Activated CD4-positive, alpha-beta T cell treated with anti-CD3 and anti-CD28 coated beads, Interleukin-2, amount 50 U/mL, for 24 hours (primary cell): ENCODE measurements at places on chromosomes 2 and 18.

GRCh38 chr2:8391126-8391525 is 290.7 kb upstream of the ID2 start:
- DNase-seq = no peak

GRCh38 chr18:47964053-47964452 is 33.6 kb upstream of the SMAD2 start:
- DNase-seq = no peak

GRCh38 chr2:164881524-164881923 is 39.9 kb upstream of the COBLL1 start:
- no peak for DNase-seq

DNA sequence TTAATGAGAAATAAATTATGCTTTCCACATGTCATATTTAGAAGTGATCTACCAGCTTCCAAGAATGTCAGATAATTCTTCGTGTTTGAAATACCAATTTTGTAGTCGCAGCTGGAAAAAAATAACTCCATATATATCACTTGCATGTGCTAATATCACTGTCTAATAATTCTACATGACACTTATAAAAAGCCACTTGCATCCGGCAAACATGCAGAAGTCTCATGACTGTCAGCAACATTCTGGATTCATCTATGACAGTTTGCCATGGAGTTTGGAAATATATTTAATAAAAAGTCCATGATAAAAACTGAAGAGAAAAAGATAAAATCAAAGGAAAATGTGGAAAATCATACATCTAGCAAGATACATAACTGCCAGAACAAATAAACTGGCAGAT is 1784.4 kb downstream of the SUCLG1 start:
- DNase-seq = no peak

GRCh38 chr2:234003972-234004617 is 46.4 kb upstream of the SPP2 start:
- no peak for DNase-seq

DNA sequence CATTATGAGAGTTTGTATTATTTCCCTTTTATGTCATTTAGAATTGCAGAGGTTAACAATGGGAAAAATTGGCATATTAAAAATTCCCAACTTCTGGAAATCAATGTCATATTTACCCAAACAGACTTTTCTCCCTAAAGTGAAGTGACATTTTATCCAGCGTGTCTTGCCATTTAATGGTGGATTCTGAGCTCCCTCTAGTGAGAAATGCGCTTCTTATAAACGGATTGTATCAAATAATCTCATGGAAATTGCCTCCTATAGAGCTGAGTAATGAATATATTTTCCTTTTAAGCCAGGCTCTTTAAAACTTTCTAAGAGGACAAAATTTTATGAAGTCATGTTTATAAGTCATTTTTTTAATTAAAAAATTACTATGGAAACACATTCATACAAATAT is 5.7 kb upstream of the GCFC2 start:
- no peak for DNase-seq

- no peak for DNase-seq
Measured at GRCh38 chr2:30981096-30981495, 157.1 kb downstream of the GALNT14 start.

DNA sequence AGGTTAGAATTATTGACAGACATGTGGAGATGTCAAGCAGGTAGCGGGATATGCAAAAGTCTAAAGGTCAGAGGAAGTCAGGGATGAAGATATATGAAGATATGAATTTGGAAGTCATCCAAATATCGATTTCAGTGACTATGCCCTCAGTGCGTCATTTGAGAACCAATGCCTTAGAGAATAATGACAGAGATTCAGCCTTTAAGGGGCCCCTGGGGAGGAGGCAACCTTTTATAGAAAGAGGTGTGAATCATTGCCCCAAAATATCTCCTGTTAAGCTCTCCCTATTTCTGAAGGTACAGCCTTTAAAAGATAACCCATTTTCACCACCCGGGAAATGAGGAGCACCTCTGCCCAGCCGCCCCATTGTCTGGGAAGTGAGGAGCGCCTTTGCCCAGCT is 223.4 kb downstream of the NCKAP5 start:
- no peak for DNase-seq

- DNase-seq = no peak
Measured at GRCh38 chr2:184047536-184047935, 550.8 kb upstream of the ZNF804A start.

DNA sequence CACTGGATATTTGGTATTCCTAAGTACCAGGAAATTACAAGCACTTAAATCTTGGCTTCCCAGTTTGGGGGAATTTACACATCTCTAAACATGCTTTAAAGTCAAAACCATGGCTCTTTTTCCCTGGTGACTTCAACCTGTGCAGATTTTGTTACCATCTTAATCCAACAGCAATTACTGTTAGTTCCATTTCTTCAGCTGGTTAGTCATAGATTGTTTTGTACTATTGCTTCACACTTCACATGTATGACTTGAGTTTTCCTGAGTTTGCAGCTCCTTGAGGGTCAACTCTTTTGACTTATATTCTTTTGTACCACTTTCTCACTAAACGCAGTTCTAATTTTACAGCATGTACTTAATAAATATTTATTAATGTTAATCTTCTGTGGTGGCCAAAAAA is 203.4 kb upstream of the RND3 start:
- no peak for DNase-seq

DNA sequence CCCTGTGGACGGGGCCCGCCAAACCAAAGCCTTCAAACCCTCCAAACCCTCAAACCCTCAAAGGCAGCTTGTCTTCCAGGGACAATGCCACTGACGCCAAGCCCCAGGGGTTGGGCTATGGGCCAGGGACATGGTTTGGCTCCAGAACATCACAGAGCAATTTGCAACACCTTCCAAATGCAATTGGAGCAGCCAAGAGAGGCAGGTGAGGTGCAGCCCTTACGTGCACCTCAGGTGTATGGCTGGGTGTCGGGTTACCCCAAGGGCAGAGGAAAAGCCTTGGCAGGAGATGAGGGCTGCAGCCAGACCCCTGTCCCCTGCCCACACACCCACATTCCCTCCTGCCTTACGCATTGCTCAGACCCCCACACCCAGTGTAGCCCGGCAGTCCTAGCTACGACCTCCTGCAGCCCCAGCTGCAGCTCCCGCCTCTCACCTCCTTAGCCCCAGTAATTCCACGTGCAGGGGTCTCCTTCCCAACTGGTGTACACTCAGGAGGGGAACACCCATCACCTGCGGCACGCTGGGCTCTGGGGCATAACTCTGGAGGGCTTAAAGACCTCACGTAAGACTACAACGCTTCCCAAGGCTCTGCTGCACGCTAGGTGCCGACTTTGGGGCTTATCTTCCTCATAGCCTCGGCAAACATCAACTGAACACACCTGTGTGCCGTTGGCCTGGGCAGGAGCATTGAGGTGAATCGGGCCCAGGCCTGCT is 88.7 kb downstream of the TFCP2L1 start:
- DNase-seq = no peak

- no peak for DNase-seq
Measured at GRCh38 chr18:76588601-76589226, 93.7 kb upstream of the ZNF516 start.

DNA sequence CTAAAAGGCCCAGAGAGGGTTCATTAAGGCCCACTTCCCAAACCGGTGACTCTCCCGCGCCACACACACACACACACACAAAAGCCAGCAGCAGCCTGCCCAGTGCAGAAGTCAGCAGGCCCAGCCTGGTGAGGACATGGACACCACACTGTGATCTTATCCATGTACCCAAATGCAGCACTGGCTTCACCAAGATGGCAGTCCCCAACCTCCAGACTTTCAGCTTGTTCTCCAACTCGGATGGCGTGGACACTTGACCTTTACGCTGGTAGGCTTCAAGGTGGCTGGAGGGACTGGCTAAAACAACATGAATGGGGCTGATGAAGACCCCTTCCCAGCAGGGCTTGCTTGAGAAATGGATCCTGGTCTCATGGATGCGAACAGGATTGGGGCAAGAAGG is 50.4 kb downstream of the TNS1 start:
- no peak for DNase-seq

DNA sequence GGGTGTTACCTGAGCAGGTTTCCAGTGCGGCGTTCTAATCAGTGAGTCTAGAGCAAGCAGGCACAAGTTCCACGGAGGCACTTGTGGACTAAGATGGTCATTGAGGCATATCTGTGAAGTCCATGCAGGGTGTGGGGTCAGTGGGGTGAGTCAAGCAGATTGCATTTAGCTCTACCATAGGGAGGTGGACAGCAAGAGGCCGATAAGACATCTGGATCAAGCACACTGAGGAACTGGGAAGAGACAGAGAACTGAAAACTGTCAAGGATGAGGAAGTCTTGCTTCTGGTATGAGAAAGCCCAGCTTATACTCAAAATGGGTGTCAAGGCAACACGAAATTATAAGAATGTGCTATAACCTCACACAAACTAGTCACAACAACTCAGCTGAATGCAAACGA is 61.2 kb upstream of the SLC39A10 start:
- DNase-seq = no peak

DNA sequence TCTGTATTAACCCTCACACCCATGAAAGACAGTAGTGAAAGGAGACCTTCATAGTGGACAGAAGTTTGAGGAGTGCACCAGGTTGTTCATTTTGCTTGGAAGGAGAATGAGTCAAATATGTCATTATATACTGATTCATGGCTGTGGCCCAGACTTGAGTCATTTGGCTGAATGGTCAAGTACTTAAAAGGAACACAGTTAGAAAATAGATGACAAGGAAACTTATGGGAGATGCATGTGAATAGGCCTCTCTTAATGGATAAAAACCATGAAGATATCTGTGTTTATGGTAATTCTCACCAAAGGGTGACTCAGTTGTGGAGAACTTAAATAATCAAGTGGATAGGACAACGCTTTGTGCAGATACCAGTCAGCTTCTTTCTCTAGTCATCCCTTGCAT is 524.7 kb upstream of the CNTNAP5 start:
- no peak for DNase-seq

- no peak for DNase-seq
Measured at GRCh38 chr2:73176205-73176880, 26.0 kb upstream of the NOTO start.

DNA sequence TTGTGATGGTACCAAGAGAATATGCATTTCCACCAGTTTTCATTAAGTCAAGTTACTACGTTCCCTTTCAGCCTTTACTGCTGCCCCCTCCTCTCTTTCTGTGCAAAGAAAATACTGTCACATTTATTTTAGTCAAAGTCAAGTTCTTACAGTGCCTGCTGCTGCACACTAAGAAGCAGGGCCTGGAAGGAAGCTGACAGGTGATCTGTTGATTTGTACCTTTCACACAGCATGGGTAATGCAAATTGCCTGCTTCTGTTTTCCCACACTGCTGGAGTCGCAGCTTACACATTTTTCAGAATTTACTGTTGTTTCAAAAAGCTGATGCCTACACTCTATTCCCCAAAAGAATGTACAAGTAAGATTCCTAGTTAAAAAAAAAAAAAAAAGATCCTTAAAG is 48.7 kb upstream of the CD226 start:
- no peak for DNase-seq

DNA sequence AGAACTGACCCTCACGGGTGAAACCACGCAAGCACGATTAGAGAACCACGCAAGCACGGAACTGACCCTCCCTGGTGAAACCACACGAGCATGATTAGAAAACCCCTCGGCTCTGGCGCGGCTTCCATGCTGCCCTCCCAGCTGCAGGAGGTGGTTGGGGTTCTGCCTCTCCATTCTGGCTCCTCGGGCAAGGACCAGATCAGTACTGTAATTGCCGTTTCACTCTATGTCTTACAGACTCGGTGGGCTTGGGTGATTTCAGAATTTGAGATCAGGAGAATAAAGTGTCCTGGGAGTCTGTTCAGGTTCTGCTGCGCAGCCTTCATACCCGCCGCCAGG is 58.3 kb upstream of the KCNG2 start:
- no peak for DNase-seq

- DNase-seq = no peak
Measured at GRCh38 chr2:198127627-198128026, 323.2 kb downstream of the PLCL1 start.

DNA sequence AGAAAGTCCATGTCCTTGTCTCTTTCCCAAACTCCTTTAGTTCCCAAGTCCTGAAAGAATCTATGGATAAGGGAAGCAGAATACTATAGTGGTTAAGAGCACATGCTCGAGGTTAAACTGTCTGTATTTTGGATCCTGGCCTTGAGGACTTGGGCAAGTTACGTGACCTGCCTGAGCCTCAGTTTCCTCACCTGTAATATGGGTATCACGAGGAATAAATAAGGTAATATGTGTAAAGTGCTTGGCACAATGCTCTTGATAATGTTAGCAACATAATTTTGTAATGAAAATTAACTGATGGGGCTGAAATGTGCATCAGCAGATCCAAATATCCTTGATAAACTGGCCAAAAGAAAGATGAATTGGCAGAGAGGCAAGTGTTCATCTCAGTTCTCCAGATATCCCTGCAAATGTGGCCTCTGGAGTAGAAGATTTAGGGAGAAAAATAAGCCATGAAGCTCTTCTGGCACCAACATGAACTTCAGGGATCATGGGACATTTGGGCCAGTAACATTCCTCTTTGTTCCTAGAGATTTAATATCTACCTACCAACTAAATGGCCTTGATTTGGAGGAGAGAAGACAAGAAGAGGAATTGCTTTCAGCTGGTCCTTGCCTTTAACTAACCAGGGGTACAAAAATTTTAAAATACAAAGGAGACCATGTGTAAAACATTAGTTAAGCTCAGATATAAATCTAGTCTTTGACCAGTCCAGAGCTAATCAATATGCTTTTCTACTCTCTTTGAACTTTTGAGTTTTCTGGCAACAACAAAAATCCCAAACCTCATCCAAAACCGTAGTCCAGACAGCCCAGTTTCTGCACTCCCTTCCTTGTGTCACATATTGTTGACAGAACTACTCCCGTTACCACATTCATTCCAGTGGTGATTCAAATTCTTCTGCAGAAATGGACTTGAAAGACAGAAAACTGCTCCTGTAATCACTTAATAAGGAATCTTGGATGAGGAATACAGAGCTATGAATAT is 52.7 kb upstream of the EML4 start:
- no peak for DNase-seq

GRCh38 chr2:175690113-175690837 is 311.8 kb downstream of the LNPK start:
- DNase-seq = no peak

- DNase-seq = no peak
Measured at GRCh38 chr2:86396291-86396785, 44.8 kb upstream of the KDM3A start.

DNA sequence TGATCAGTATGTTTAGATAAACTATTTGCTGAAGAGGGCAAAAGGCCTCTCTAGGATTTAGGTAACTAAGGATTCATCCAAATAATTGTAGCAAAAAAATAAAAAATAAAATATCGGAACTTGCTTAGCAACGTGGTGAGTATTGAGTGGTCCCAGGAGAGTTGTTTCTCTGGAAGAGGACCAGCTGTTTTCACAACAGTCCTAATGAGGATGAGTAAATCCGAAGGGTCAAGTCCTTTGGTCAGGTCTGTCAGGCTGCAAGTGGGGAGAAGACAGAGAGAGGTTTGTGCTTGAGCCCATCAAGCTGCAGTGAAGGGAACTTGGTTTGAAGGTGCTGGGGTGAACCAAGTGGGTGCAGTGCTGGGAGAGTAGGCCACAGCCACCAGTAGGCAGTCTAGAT is 539.2 kb downstream of the SLC4A3 start:
- no peak for DNase-seq

DNA sequence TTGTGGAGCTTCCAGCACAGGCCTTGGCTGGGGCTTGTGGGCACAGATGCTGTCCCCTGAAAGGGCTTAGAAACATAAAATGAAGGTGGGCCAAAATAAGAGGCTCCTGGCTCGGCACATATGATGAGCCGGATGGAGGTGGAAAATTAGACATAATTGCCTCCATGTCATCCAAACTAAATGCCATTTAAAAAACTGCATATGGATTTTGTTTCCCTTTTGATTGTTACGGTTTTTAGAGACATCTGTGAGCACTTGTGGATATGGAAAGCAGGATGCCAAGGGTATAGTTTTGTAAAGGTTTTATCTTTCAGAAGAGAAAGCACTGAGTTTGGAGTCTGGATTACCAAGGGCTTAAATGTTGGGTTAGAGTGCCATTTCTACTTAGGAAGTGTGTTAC is 498.3 kb downstream of the RIT2 start:
- no peak for DNase-seq
